ENCODE measurements at places on chromosomes 4 and X. TPM values are rescaled to one million over a fixed set of nuclear protein-coding genes. Genes with fewer than 3 reads are reported as not detected.

DNA sequence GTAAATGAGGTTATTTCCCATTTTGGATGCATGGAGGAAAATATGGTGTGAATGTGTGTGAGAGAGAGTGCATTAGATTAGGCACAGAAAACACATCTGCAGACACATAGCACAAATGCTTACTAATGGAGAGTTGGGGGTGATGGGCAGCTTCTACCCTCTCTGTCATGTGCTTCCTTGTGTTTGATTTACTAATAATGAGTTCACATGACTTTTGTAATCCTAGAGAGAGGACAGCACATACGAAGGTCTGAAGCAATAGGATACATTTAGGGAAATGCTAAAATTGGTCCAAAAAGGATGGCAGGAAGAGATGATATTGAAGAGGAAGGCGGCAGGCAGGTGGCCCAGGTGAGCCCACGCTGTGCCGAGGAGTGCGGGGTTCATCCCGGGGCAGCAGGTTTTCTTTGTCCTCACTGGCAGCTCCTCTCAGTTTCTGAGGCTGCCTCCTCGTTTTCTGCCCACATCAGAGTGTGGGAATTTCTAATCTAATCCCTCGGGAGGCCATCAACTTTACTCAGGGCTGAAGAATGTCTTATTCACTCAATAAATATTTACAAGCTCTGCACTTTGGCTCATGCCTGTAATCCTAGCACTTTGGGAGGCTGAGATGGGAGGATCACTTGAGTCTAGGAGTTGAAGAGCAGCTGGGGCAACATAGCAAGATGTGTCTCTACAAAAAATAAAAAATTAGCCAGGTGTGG is 15.9 kb upstream of the MAP9 start:
- DNase-seq: no peak

DNA sequence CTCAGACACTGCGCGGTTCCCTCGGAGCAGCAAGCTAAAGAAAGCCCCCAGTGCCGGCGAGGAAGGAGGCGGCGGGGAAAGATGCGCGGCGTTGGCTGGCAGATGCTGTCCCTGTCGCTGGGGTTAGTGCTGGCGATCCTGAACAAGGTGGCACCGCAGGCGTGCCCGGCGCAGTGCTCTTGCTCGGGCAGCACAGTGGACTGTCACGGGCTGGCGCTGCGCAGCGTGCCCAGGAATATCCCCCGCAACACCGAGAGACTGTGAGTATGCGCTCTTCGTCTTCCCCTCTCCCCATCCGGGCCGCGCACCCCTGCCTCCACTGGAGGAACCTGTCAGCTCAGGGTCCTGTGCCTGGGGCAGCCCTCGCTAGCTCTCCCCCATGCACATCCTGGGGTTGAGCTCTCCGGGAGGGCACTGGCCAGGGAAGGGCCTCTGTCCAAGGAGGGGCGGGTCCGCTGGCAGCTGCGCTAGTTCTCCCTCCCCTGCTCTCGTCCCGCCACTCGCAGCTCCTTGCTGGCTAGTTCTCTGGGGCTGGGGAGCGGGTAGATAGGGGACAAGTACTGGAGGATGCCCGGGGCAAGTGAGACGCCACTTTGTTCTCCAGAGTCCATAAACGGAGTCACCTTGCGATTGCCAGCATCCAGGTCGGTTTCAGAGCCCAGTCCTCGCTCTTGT is 2.2 kb downstream of the SLIT2 start:
- DNase-seq: no peak

DNA sequence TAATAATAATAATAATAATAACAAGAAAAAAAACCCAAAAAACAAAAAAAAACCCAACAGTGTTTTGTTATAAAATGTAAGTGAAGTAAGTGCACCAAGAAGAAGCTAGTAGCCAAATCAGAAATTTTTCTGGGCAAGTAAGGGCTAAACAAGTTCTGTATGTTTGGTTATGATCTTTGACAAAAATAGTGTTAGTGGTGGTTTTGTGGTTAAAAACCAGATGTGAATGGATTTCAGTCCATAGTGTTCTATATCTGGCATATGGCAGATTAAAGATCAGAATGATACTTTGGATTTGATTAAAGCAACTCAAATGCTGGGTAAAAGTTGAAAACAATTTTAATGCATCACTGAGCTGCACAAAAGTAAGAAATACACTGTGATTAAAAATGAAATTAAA is 116.5 kb upstream of the NDST4 start:
- no peak for DNase-seq

GRCh38 chrX:118116713-118117550 is at the start of gene KLHL13:
Gene KLHL13 (minus strand): TSS chrX:118116810. CDS start chrX:118028473, 88,337 bp downstream.
- peak; percentile 29 for DNase-seq

GRCh38 chr4:101259876-101260275 is 87.5 kb downstream of the PPP3CA start:
- DNase-seq: no peak

DNA sequence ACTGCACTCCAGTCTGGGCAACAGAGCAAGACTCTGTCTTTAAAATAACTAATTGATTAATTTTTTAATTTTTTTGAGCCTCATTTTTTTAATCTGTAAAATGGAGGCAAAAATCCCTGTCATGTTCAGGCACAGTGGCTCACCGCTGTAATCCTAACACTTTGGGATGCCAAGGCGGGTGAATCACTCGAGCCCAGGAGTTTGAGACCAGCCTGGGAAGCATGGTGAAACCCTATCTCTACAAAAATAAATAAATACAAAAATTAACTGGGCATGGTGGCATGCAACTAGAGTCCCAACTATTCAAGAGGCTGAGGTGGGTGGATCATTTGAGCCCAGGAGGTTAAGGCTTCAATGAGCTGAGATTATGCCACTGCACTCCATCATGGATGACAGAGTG is 15.4 kb downstream of the AMTN start:
- DNase-seq: no peak

DNA sequence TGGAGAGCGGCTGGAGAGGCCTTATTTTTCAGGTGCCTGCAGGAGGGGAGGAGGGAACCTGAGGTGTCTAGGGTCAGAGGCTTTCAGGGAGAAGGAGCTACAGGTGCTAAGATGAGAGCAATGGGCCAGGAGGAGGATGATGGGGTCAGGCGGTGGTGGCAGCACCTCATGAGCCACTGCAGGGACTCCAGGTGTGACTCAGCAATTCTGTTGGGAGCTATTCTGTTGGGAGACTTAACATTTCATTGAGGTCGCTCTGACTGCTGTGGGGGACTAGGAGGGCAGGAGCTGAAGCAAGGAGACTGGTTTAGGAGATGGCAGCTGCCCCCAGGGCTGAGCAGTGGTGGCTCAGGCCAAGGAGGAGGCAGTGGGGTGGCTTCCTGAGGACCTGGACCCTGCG is 65.0 kb downstream of the CLDN34 start:
- no peak for DNase-seq

TNIP2 gene
- polyA plus RNA-seq: 24.5 TPM

SERPINA7 gene
- polyA plus RNA-seq: 0.19 TPM
